ENCODE measurements at places on chromosomes 2 and 18. TPM values are rescaled to one million over a fixed set of nuclear protein-coding genes. Genes with fewer than 3 reads are reported as not detected.

- no peak overlapping the region for H3K4me3 ChIP-seq
- DNase-seq = no peak
- no peak overlapping the region for H3K27ac ChIP-seq
- H3K4me1 ChIP-seq = peaks cover 11% of the 10 kb centered on the region
- H3K36me3 ChIP-seq = no peaks in the 10 kb centered on the region
These were observed 70.5 kb upstream of the PPP1CB start for GRCh38 chr2:28681158-28681571.

GRCh38 chr18:61551586-61551985 is 218.4 kb downstream of the CDH20 start:
- no peaks in the 10 kb centered on the region for H3K4me1 ChIP-seq
- no peak overlapping the region for H3K27ac ChIP-seq

DNA sequence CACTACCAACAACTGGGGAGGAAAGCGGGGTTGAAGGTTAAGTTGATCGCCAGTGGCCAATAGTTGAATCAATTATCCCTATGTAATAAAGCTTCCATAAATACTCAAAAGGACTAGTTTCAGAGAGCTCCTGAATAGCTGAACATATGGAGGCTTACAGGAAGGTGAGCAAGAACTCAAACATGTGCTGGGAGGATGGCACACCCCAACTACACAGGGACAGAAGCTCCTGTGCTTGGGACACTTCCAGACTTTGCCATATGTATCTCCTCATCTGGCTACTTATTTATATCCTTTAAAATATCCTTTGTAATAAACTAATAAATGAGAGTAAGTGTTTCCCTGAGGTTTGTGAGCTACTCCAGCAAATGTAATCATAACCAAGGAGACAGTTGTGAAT is 115.7 kb downstream of the HNMT start:
- H3K4me1 ChIP-seq = no peaks in the 10 kb centered on the region
- H3K27ac ChIP-seq = no peak overlapping the region
- no peaks in the 10 kb centered on the region for H3K36me3 ChIP-seq
- H3K27me3 ChIP-seq = no peaks in the 10 kb centered on the region
- H3K4me3 ChIP-seq = no peak overlapping the region
- no peak for DNase-seq

GRCh38 chr2:184799379-184799778 is 201.1 kb downstream of the ZNF804A start:
- DNase-seq = no peak
- H3K4me3 ChIP-seq = no peak overlapping the region
- no peaks in the 10 kb centered on the region for H3K4me1 ChIP-seq
- H3K27me3 ChIP-seq = no peaks in the 10 kb centered on the region
- H3K27ac ChIP-seq = no peak overlapping the region

DNA sequence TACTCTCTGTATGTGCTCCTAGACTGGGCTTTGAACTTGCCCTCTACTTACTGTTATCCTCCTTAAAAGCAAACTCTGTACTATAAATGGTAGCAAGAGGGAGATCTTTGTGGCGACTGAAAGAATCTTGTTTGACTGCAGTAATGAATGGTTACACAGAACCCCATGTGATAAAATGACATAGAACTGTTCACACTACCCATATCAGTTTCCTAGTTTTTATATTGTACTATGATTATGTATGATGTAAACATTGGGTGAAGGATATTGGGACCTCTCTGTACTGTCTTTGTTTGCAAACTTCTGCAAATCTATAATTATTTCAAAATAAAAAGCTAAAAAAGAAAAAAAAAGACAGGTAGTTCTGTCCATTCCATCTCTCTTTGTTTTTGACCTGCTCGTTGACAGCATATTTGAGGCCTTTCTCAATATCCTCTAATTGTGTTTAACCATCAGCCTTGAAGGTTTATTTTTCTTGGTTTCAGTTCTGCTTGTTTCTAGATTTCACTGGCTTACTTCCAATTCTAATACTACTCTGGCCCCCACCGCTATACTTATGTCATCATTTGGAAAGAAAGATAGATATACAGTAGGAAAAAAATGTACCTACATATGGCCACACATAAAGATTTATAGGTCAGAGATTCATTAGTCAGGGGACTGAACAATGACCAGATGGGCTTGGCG is 79.2 kb upstream of the MYO3B start:
- no peak for DNase-seq
- no peaks in the 10 kb centered on the region for H3K27me3 ChIP-seq
- H3K27ac ChIP-seq = no peak overlapping the region
- H3K36me3 ChIP-seq = no peaks in the 10 kb centered on the region
- H3K4me3 ChIP-seq = no peak overlapping the region

GRCh38 chr2:23510471-23510870 is 125.5 kb downstream of the KLHL29 start:
- H3K4me1 ChIP-seq = peaks cover 4% of the 10 kb centered on the region
- no peak overlapping the region for H3K27ac ChIP-seq
- H3K27me3 ChIP-seq = no peaks in the 10 kb centered on the region
- H3K4me3 ChIP-seq = no peak overlapping the region
- DNase-seq = no peak
- no peaks in the 10 kb centered on the region for H3K36me3 ChIP-seq

GRCh38 chr2:182854375-182855105 is 11.9 kb downstream of the FRZB start:
- H3K27ac ChIP-seq = no peak overlapping the region
- H3K36me3 ChIP-seq = no peaks in the 10 kb centered on the region
- no peaks in the 10 kb centered on the region for H3K27me3 ChIP-seq
- DNase-seq = no peak
- H3K4me3 ChIP-seq = no peak overlapping the region
- peaks cover 2% of the 10 kb centered on the region for H3K4me1 ChIP-seq

GRCh38 chr2:121159291-121160071 is 125.5 kb downstream of the TFCP2L1 start:
- DNase-seq = no peak
- H3K4me3 ChIP-seq = no peak overlapping the region
- H3K36me3 ChIP-seq = no peaks in the 10 kb centered on the region
- H3K4me1 ChIP-seq = no peaks in the 10 kb centered on the region

GRCh38 chr2:240412975-240413812 is 22.3 kb upstream of the GPC1 start:
- no peak overlapping the region for H3K4me3 ChIP-seq
- H3K4me1 ChIP-seq = no peaks in the 10 kb centered on the region
- H3K36me3 ChIP-seq = no peaks in the 10 kb centered on the region

DNA sequence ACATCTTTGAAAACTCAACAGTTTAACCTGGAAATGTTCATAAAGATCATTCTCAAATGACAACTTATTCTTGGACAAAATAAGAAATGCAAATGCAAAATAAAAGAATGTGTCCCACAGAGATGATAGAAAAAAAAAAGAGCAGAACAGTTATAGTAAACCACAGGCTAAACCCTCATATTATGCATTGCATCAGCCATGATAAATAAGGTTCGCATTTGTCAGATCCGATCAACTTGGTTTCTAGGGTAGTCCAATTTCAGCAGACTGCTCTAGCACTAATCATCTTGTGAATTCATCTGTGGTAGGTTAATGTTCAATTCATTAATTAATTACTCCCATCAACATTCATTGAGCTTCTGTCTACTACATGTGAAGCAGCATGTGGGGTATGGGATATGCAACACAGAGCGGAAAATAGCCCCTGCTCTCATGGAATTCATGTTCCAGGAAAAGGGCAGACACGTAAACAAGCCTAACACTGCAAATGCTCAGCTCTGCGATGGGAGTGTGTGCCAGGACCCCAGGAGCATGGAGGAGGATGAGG is 316.2 kb upstream of the REV1 start:
- no peaks in the 10 kb centered on the region for H3K27me3 ChIP-seq
- no peaks in the 10 kb centered on the region for H3K36me3 ChIP-seq

DNA sequence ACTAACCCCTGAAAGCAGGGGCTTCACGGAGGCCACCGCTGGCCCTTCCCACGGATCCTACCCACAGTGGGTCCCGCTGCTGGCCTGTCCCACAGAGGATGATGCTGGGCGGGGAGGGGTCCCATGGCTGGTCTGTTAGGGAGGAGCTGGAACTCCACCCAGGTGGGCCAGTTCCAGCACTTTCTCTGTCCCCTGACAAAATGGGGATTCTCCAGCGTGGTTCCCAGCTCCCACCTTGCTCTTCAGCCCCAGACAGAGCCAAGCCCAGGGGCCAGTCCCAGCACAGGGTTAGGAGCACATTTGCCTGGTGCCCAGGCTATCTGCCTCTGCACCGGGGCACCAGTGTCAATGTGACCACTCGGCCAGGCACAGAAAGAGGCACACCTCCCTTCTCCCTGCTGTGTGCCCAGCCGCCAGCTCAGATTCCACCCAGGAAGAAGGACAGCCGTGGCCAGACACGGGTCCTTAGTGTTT is 50.0 kb downstream of the ANKMY1 start:
- no peak for DNase-seq

- no peaks in the 10 kb centered on the region for H3K4me1 ChIP-seq
- H3K4me3 ChIP-seq = no peak overlapping the region
- no peaks in the 10 kb centered on the region for H3K36me3 ChIP-seq
- no peak overlapping the region for H3K27ac ChIP-seq
These were observed 151.4 kb downstream of the LRRTM1 start for GRCh38 chr2:80153151-80153550.

Gene PTCD3
- 93.8 TPM for polyA plus RNA-seq

Gene TTR
- not detected for polyA plus RNA-seq

Gene SERPINB7
- polyA plus RNA-seq = 0.08 TPM

Measured in ovary (tissue), 10 donors.